Stimulated activated CD8-positive, alpha-beta memory T cell treated with anti-CD3 and anti-CD28 coated beads, Interleukin-15, amount 100 ng/mL, for 4 hours (primary cell): ENCODE measurements at places on chromosomes 1 and 21.

GRCh38 chr1:35535243-35535642 lies 22.0 kb downstream of the KIAA0319L start:
- no peak for DNase-seq

DNA sequence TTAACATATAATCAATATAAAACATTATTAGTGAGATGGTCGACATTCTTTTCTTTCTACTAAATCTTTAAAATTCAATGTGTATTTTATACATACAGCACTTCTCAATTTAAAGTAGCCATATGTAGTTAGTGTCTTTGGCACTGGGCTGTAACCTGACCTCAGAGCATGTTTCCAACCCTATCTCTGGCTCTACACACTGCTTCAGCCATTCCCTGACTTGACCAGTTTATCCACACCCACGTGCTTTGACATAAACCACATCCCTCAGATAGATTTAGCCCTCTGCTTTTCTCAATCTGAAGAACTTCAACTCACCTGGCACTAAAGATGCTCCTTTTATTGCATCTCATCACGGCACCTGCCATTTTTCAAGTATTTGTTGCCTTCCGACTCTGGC lies 58.3 kb downstream of the RGS2 start:
- DNase-seq = no peak

GRCh38 chr1:31199949-31200348 lies 39.7 kb downstream of the NKAIN1 start:
- no peak for DNase-seq

DNA sequence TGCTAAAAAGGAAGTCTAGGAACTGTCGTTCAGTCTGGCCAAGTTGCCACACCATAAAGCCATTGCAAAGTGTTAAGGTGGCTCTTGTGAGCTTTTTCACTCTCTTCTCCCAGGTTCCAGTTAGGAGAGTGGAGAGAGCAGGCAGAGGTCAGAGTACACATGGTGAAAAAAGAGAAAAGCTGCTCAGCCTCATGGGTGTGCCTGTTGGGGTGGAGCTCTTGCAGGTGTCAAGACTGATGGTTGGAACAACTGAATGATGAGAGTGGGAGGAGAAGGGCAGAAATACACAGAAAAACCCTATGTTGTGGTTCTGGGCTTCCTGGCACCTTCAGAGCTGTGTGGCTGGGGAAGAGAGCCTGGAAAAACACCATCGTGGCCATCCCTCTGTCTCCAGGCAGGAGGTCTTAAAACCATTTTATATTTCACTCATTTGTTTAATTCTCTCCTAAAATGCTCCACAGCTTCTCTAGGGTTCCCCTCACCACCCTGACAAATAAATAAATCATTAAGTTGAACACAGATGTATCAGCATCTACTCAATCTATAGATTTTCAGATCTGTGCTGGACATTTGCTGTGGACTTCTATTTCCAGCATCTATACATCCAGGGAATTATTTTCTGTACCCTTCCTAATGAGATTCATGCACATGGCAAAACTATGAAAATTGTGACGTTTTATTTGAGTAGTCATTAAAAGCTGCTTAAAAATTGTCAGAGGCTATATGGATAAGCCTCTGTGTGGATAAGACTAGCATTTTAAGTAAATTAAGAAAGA lies 17.5 kb downstream of the UBASH3A start:
- DNase-seq = no peak
